Vein endothelial cell (primary cell): ENCODE measurements at places on chromosomes 1 and 21. TPM values are rescaled to one million over a fixed set of nuclear protein-coding genes. Genes with fewer than 3 reads are reported as not detected.

Gene LRRC71
- total RNA-seq = 0.19 and 0.33 TPM in 2 replicates

Gene MPZ
- total RNA-seq = 0.33 and 0.86 TPM in 2 replicates

Gene KCNK1
- 0.10 TPM in 1 of 2 replicates, not detected in the other for total RNA-seq

Gene PLA2G2F
- total RNA-seq = not detected in 2 replicates

Gene SH2D5
- total RNA-seq = 0.86 and 0.98 TPM in 2 replicates

Gene GJB5
- not detected in 2 replicates for total RNA-seq

Gene SLC45A3
- 10.9 and 14.4 TPM in 2 replicates for total RNA-seq

Gene ENO1
- 1,929 and 2,003 TPM in 2 replicates for total RNA-seq

Gene GNAT2
- total RNA-seq = not detected in 2 replicates

Gene MXRA8
- total RNA-seq = 1.6 TPM in 2 replicates
